Osteoblast (primary cell): ENCODE measurements at places on chromosomes 12 and 14.

- no peak for DNase-seq
Observed at GRCh38 chr12:60014436-60014835, 418.6 kb downstream of the SLC16A7 start.

DNA sequence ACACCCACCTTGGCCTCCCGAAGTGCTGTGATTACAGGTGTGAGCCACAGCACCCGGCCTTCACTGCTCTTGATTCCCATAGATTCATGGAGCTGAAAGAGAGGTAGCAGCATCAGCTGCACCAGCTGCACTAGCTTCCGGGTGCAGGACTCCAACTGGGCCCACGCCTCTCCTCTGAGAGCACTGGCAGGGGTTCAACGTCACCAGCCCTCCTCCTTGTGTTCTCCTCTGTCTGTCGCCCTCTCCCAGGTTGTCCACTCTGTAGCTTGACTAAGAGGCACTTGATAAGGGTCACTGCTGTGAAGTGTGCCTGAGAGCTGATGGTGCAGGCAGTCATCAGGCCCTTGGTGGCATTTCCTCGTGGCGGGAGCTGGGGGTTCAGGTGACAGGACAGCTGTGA, 28.3 kb downstream of the MLXIP start:
- DNase-seq, result no peak

- no peak for DNase-seq
Observed at GRCh38 chr12:80766897-80767296, 50.2 kb downstream of the MYF5 start.

GRCh38 chr12:55830601-55831446, 1.4 kb upstream of the DNAJC14 start:
- peak; percentile 90 for DNase-seq

GRCh38 chr12:122394626-122395194, 27.8 kb downstream of the CLIP1 start:
- DNase-seq, result no peak

- peak; percentile 93 for DNase-seq
Observed at GRCh38 chr12:8662593-8662992, at the start of gene MFAP5. TSS of gene MFAP5 (minus strand) at chr12:8662826. CDS start at chr12:8662104, 722 bp downstream.

- peak; percentile 13 for DNase-seq
Observed at GRCh38 chr14:68154275-68154674, 334.7 kb downstream of the RAD51B start.

- no peak for DNase-seq
Observed at GRCh38 chr14:94145902-94146527, 16.6 kb upstream of the IFI27L2 start.
